RWPE1 (cell line): ENCODE measurements at places on chromosomes 1 and 21.

- no peak for DNase-seq
Measured at GRCh38 chr1:22875841-22876240, 96.8 kb downstream of the LACTBL1 start.

- DNase-seq: no peak
Measured at GRCh38 chr1:243390162-243390791, 134.4 kb downstream of the SDCCAG8 start.

DNA sequence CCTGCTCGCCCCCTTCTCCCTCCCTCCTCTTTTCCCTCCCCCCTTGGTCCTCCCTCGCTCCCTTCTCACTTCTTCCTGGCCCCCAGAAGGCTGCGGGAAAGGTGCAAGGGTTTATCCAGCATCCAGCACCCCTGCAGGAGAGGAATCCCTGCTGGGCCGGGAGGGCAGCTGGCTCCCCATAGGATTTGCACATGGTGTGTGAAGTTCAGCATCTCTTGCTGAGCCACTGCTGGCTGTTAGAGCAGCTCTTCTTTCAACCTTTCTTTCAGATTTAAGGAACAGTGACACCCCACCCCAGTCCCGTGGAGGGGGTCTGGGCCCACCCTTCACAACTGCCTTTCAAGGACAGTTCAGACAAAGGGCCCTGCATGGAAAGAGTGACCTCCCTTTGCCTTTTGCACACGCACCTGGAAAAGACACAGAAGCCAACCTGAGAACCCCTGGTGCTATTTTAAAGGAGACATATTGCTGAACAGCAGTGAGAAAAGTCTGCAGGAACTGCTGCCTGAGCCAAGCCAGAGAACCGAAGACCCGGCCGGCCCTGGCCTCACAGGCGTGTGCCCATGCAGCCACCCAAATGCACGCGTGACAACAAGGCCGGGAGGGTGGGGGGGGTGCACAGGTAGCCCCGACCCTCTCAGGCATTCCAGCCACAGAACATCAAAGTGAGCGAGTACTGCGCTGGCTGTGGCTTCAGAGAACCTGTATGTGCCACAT, 66.6 kb downstream of the SLC37A1 start:
- DNase-seq: no peak

DNA sequence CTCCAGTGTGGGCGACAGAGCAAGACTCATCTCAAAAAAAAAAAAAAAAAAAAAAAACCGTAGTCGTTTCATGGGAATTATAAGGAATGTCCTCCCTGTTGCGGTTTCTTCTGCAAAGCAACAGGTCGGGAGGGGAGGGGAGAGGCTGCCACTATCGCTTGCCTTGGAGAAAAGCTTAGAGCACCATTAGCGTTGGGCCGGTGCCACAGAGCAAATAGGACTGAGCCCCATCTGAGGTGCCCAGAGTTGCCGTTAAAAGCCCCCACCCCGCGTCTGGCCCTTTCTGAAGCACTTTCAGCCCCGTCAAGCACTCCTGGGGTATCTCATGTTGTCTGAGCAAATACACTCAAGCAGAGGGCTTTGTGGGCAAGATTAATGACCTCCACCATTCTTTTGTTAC, 2.2 kb downstream of the RIPPLY3 start:
- no peak for DNase-seq

DNA sequence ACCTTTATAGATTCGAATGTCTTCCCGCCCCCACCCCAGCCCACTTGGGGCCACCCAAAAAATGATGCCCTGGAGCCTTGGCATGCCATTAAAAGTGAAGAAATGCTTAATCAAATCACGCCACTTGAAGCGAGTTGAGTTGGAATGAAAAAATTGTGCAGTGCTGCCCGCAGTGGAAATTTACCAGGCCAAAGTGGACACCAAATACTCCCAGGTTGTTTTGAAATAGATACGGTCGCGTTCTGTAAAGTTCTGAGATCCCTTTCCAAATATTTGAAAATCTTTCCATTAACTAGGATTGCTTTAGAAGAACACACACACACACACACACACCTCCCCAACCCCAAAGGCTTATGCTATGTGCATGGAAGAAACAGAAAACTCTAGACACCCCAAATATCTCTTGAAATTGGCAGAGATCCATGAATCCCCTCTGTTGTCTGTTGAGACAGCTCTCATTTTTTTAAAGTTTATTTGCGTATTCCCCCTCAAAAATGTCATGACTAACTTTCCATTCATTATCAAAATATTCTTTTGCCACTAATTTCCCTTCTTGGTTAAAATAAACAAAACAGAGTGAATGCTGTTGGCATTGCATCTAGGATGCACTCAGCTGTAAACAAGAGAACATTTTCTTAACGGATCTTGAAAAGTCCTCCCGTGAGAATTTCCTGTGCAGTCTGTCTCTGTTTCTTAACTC, 142.3 kb upstream of the KCNE2 start:
- no peak for DNase-seq

- no peak for DNase-seq
Measured at GRCh38 chr1:46411601-46412341, 17.7 kb downstream of the FAAH start.

DNA sequence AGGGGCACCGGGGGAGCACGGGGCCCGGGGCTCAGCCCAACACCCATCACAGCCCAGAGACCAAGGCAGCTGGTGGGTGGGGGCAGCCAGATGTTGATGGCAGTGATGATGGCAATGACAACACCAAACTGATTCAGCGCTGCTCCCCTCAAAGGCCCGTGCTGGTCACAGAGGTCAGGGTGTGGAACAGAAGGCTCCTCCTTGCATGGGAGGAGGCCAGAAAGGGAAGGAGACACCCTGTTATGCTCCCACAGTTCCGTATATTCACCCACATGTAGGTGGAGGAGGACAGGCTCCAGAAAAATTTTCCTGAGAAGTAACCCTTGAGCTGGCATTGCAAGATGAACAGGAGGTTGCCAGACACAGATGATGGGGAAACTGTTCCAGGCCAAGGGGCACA, 414 bp downstream of the GUCA2B start:
- no peak for DNase-seq
